ENCODE measurements at places on chromosomes 6 and 20.

DNA sequence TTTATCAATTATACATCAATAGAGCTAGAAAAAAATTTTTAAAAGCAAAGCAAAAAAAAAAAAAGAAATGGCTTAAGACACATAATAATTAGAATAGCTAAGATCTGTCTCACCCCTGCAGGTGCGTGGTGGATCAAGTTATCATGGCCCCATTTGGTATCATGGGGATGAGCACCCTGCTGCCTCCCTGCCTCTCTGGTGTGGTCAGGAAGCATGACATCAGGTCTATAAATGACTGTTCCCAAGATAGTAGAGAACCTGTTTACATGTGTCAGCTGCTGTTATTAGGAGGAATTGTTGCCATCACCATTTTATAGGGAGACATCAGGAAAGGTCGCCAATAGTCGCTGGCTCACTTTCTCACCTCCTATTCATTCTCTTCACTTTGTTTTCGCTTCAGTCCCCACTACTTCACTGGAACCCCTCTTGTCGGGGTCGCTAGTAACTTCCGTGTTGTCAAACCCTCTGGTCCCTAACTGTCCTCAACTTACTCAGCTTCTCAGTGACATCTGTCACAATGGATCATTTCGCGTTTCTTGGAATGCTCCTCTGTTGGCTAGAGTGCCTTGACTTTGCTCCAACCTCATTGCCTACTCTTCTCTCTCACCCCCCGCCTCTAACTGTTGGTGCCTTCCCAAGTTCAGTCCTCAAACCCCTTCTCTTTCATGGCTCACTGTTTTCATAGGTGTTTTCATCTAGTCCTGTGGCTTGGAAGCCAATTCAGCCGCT, 4.7 kb downstream of the DNTTIP1 start:
- no peak for DNase-seq

GRCh38 chr6:134481966-134482365, 164.1 kb upstream of the SGK1 start:
- DNase-seq: no peak

GRCh38 chr6:30485236-30485635, 4.1 kb upstream of the HLA-E start:
- DNase-seq: no peak

- no peak for DNase-seq
Observed at GRCh38 chr6:168201383-168201782, 118.2 kb downstream of the DACT2 start.

DNA sequence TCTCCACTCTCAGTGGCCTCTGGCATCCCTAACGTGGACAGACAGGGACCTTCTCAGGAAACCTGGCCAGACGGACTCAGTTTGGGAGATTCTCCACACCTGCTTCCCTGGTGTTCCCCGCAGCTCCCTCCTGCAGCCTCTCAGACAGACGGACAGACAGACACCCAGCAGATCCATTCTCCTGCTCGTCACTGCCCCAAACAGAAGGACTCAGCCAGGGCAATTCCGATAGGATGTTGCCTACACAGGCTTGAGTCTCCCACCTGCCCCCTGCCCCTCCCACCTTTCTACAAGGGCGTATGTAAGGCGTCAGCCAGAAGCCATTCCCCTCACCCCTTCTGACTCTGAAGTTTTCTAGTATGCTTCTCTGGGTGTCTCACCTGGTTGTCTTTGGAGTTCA, 428 bp downstream of the CCM2L start:
- DNase-seq: no peak

GRCh38 chr6:125942672-125943527, 13.7 kb upstream of the HINT3 start:
- no peak for DNase-seq

- DNase-seq: no peak
Observed at GRCh38 chr20:3459881-3460307, 10.9 kb upstream of the ATRN start.

DNA sequence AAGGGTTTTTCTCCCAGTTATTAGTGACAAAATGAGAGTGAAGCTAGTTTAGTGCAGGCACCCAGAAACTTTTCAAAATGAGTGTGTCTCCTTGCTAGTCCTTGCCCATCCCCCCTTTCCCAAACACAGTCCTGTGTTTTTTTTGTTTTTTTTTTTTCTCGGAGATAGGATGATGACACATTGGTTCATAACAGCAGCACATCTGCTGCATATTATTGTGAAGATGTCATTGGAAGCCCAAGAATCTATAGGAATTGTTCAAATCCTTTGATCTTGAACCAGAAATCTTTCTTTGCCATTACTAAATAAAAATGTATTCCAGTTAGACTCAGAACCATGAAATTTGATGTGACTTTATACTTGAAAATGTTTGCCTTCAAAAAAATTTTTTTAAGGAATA, 162.4 kb downstream of the FRK start:
- no peak for DNase-seq

DNA sequence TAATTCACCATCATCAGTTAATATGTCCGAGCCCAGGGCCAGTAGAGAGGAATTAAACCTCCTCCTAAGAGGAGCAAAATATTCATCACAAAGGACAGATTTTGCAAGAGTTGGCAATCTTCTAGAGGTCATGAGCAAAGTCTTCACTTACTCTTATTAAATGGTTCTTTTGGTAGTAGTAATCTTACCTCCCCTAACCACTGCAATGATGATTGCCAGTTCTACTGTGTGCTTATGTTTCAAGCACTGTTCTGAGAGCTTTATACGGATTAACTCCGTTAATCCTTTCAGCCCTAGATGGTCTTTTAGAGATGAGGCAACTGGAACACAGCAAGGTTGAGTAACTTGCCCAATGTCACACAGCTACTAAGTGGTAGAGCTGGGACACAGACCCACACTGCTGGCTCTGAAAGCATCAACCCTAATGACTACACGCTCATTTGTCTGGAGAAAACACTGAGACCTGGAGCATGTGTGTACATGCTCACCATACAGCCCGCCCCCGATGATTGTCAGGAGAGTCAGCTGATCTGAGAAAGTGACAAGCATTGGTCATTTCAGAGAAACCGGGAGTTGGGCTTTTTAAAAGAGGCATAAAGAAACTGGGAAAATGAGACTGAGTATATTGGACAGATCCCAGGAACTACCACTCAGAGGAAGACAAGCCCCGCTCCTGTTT, 276.0 kb downstream of the NRN1 start:
- no peak for DNase-seq

DNA sequence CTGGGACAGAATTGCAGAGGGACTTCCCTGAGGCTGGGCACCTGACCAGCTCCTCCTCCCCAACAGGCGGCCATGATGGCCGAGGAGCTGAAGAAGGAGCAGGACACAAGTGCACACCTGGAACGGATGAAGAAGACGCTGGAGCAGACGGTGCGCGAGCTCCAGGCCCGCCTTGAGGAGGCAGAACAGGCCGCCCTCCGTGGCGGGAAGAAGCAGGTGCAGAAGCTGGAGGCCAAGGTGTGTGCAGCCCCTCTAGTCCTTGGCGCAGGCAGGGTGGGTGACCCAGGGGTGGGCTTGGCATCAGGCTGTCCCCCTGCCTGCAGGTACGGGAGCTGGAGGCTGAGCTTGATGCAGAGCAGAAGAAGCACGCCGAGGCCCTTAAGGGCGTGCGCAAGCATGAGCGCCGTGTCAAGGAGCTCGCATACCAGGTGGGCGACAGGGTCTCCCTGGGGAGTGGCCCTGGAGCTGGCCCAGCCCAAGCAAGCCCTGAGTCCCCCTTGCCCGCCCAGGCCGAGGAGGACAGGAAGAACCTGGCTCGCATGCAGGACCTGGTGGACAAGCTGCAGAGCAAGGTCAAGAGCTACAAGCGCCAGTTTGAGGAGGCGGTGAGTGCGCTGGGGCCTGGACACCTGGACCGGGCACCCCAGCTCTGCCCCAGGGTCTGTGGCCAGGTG, 45.4 kb downstream of the MYH7B start:
- DNase-seq: no peak

- no peak for DNase-seq
Observed at GRCh38 chr6:6368684-6369052, 48.2 kb upstream of the F13A1 start.

All from GM18507 (cell line).